ENCODE measurements at places on chromosomes 1 and 21.

GRCh38 chr1:206757524-206758266 lies 12.9 kb upstream of the IL19 start:
- peak; percentile 65 for DNase-seq

- DNase-seq, result no peak
Observed at GRCh38 chr1:15016526-15016925, 137.0 kb upstream of the TMEM51 start.

GRCh38 chr1:98881901-98882300 lies 122.8 kb downstream of the PLPPR5 start:
- DNase-seq, result no peak

GRCh38 chr1:44366371-44366975 lies 11.4 kb upstream of the ERI3 start:
- no peak for DNase-seq

- DNase-seq, result peak; percentile 14
Observed at GRCh38 chr1:201877877-201878401, 10.8 kb upstream of the SHISA4 start.

DNA sequence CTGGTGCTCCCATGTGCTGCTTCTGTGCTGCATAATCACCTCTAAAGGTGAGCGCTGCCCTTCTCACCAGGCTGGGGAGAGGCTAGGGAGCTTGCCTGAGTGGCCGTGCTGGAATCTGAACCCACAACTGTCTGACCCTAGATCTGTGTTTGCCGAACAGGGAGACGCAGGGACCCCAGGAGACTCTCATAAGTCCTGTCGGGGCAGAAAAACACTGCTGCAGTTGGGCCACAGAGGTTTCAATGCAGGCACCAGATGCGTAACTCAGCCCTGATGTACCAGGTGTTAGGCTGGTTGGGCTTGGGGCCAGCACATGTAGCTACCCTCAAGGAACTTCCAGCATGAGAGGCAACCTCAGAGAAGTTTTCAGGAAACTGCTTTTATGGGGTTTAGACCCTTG lies 49.5 kb upstream of the DMRTB1 start:
- DNase-seq, result no peak

DNA sequence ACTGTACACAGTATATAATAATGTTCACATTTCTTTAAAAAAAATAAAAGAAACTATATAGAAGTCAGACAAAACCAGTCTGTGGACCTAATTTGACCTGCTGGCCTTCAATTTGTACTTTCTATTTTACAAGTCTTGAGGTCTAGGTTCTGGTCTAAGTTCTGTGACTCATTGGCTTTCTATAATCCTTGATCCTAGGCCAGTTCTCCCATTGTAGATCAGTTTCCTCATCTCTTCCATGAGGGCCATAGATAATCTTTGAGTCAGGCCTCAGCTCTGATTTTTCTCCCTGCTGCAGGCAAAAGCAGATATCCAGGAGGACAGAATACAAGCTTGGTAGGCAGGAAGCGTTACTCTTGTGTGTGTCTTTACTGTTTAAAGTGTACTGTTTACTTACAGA lies 603.7 kb upstream of the CAMK1G start:
- no peak for DNase-seq

DNA sequence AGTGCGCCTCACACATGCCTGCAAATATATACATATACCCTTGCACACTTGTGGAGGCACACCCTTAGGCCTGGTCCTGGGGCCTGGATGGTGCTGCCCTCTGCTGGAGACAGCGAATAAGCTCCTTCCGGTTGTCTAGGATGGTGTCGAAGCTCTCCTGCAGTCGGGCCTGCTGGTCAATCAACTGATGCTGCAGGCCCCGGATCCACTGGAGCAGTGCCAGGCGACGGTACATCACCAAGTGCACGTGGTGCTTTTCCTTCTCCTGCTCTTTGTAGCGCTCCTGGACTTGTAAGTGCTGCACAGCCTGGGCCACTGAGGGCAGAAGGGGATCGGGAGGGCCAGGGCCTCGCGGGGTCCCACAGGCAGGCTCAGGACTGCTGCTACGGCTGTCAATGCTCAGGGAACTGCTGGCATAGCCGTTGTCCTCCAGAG lies 3.1 kb downstream of the C1orf216 start:
- DNase-seq, result peak; percentile 86

- DNase-seq, result no peak
Observed at GRCh38 chr1:223760833-223761232, 48.5 kb downstream of the CAPN2 start.

- DNase-seq, result no peak
Observed at GRCh38 chr21:41396558-41397075, 29.4 kb upstream of the MX1 start.

- DNase-seq, result no peak
Observed at GRCh38 chr21:26047279-26047967, 123.1 kb downstream of the APP start.

- DNase-seq, result no peak
Observed at GRCh38 chr21:46080171-46081021, 17.5 kb upstream of the COL6A2 start.

GRCh38 chr1:171431994-171432393 lies 53.3 kb upstream of the PRRC2C start:
- no peak for DNase-seq

GRCh38 chr1:229784834-229785233 lies 158.8 kb downstream of the URB2 start:
- DNase-seq, result no peak

DNA sequence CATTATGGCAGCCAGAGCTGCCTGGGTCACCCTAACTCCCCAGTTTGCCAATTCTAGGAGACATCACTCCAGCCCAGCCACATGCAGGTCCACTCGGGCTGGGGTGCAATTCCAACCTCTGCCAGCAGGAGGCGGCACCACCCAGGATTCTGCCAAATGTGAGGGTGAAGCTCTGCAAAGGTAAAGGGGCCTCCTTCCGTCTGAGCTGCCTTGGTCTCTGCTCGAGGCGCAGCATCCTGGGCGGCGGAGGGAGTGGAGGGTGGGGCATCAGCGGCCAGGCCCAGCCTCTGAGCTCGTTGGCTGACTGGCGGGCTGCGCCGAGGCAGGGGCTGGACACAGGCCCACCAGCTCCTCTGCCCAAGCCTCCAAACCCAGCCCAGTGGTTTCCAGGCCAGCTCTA lies 63.8 kb downstream of the ARHGEF16 start:
- DNase-seq, result peak; percentile 39

DNA sequence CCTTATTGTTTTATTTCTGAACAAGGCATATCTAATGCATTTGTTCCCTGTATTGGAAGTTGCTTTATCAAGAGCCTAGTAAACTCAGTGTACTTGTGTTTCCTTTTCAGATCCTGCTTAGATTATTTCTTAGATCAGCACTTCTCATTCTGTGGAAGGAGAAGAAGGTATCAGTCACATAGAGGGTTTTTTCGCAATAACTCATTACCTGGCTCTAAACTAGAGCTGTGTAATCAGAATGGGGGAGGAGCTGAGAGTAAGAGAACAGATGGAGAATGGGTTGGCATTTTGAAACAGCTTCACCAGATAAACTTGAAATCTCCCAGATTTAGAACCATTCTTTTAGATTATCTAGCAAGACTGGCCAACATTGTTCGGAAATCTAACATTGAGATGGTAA lies 11.0 kb downstream of the AHCYL1 start:
- no peak for DNase-seq

- no peak for DNase-seq
Observed at GRCh38 chr1:11691302-11691914, at the start of gene DRAXIN. DRAXIN (plus strand) TSS chr1:11691710; CDS start chr1:11706259, 14,549 bp downstream.

DNA sequence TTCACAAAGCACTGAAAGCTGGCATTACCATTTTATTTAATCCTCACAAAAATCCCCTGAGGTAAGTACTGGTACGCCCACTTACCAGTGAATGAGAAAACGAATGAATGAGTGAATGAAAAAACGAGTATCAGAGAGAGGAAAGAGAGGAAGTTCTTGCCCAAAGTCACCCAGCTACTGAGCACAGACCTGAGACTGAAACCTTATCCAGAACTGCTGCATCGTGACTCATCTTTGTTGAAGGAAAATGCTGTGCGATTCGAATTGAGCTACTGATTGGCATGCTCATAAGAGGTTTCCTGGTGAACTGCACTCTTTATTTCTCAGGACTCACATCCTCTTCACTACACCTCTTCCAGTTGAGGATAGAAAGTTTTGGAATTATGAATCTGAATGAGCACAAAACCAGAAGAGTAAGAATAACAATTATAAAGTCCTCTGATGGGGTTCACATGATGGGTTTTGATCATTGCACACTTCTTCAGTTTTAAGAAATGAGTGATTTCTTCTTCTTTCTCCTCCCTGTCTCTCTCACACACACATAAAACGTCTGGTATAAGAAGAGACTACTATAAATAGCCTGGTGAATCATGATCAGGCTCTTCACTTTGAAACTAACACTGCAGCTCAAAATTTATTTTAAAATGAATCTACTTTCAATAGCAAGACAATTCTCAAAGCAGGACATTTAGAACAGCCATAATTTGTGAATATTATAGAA lies 32.1 kb downstream of the IL12RB2 start:
- no peak for DNase-seq

- DNase-seq, result no peak
Observed at GRCh38 chr1:3677484-3677883, 25.2 kb downstream of the TP73 start.

DNA sequence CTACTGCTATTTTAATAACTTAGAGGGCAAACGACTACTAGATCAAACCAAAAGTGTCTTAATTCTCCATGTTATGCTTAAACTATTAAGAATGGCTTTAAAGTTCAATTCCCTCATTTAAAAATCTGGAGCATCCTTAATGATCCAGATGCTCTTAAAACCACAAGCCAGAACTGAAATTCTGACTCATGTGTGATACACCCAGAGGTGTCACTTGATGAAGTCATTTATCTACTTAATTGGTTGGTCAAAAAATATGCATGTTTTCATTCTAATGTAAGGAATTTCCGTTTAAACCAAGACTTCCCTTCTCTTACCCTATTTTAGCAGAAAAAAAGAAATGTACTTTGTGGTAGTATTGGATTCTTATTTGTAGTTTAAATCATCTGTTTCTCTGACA lies 1261.2 kb upstream of the B3GALT2 start:
- DNase-seq, result no peak

- DNase-seq, result no peak
Observed at GRCh38 chr1:18411820-18412641, 68.7 kb upstream of the KLHDC7A start.

GRCh38 chr1:84365225-84366221 lies 32.8 kb upstream of the DNASE2B start:
- DNase-seq, result no peak

GRCh38 chr1:21852282-21853130 lies 40.4 kb downstream of the LDLRAD2 start:
- DNase-seq, result no peak

DNA sequence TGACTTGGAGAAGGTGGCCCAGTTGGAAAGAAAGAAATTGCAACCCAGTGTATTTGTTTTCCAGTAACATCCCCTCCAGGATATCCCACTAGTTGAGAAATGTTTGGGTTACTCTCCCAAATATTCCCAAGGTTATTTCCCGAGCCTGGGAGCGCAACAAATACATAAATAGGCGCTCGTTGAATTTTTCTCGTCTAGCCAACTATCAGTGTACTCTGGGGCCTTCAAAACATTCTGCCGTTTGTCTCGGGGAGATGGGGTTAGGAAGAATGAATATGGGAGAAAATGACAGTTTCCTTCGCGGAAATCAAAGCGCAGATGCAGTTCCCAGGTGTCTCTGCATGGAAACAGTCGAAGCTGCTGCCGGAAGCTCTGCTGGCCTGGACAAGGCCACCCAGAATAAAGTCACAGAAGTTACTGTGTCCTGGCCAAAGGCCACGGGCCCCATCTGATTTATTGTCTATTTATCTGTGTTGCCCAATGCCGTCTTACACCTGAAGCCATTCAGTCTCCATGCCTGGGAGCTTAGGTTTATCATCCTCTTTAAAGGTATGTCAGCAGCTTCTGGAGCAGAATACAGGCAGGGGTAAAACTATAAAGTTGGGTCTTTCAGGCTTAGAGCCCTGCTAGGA lies 1.0 kb downstream of the C1orf115 start:
- no peak for DNase-seq

DNA sequence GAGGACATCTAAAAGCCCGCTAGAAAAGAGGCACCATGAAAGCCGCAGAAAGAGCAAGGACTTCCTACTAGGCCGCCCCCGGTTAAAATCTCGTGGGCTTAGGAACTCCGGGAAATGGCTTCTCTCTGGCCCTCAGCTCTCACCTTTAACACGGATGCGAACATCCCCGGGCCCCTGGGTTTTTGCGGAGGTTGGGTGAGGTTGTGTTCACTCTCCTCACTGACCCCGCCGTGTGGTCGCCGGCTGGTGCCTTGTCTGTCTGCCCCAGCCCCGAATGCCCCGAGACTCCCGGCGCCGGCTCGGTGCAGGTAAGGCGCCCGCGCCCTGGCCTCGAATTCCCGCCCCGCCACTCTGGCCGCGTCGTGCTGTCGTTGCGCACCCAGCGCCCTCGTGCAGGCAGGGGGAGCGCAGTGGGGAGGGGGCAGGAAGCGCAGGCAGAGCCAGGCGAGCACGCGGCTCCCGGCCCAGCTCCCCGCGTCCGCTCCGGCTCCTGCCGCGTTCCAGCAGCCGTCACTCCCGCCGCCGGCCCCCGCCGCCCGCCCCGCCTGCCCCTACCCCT lies at the start of gene SHISAL2A:
Gene SHISAL2A (plus strand): TSS at position 437 of the 559 bp plus-strand sequence. CDS start 326 bp downstream, outside the sequence.
- peak; percentile 85 for DNase-seq

DNA sequence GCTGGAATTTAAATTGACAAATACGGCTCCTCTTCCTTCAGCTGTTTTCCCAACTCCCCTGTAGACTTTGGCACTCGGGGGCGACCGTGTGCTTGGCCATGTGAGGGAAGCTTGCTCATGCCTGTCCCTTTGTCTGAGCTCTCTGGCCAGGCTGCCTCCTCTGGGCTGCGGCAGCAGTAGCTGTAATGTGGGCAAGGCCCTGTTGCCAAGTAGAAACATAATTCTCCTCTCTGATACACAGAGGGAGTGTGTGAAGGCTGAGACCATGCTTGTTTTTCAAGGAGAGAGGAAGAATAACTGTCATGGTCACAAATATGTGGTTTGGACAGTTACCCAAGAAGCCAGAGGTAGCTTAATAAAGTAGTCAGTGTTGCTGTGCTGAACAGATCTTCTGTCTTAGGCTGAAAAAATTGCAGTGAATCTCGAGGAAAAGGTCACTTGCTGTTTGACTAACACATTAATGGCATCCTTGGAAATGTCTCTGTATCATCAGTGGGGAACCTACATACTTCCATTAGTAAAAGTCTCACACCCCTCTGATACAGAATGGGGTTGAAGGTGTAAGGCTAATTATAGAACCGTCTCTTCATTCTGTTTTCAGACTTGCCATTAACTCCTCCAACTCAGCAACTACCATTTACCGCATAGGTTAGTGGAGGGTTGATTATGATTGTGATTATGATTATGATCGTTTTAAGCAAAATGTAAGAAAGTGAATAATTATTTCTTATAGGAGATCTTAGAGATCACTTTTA lies 94.6 kb downstream of the TGFB2 start:
- no peak for DNase-seq

DNA sequence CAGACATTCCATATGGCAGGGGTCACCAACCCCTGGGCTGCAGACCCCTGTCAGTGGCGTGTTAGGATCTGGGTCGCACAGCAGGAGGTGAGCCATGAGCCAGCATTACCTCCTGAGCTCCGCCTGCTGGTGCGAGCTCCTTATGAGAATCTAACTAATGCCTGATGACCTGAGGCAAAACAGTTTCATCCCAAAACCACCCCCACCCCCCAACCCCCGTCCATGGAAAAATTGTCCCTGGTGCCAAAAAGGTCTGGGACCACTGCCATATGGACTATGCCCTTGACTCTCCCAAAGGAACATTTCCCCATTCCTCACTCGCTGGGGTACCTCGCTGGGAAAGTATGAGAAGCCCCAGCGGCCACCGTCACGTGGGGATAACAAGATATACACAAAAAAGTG lies 6.4 kb upstream of the CPT2 start:
- DNase-seq, result no peak
